Activated naive CD8-positive, alpha-beta T cell treated with anti-CD3 and anti-CD28 coated beads, Interleukin-2, amount 10 ng/mL, durations not matched to agents 7 days and 5 days (primary cell): ENCODE measurements at places on chromosomes 1 and 21.

DNA sequence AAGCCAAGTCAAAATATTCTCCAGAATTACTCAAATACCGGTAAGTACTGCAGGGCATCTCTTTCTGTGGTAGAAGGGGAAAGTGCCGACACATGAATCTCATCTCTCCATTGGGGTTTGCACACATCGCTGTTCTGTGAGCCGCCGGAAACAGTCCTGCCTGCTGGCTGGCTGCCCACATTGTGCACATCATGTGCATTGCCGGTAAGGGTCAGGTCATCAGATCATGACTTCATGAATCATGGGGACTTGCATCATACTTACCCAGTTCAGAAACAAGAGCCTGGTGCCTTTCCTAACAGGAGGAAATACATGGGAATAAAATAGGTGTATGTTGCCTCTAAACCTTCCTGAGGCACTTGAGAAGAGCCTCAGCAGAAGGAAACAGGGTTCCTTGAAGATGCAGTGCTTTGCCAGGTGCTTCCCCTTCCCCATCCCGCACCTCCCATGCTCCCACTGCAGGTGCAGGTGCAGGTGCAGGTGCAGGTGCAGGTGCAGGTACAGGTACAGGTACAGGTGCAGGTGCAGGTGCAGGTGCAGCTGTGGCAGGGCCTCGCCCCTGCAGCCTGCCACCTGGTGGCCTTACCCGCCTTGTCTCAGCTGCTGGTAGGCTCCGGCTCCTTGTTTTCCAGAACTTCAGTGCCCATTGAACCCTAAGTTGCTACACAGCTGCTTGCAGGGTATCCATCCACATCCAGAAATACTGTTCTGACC is 26.5 kb downstream of the GPR137B start:
- no peak for DNase-seq

DNA sequence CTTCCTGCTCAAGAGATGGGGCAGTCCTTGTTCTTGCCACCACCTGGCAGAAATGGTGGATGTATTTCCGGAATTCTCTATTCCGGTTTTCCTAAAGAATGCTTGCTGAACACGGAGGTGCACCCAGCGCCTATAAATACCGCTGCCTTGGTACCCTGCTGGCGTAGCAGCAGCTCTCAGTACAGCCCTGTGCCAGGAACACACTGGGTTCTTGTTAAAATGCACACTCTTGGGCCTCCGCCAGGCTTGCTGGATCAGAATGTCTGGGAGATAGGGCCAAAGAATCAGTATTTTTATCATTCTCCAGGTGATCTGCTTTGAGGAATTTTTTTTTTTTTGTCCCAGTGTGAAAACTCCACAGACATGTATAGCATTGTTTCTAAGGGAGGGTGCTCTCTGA is 54.2 kb downstream of the IGSF5 start:
- no peak for DNase-seq

DNA sequence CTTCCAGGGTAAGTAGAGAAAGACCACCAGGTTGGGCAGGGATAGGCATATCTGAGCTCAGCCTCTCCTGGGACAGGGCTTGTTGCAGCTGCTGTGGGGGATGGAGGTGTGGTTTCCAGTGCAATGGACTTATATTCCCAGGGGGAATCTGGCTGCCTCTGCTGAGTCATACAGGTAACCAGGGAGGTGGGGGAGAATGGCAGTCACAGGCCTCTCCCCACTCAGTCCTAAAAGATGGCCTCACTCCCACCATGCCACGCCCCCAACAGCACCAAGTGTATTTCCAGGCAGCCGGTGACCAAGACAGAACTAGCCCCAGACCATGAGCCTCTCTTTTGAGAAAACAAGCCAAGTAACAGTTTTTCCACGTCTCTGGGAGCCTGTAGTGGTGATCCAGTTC is 1240.7 kb downstream of the BRINP3 start:
- DNase-seq, result no peak

DNA sequence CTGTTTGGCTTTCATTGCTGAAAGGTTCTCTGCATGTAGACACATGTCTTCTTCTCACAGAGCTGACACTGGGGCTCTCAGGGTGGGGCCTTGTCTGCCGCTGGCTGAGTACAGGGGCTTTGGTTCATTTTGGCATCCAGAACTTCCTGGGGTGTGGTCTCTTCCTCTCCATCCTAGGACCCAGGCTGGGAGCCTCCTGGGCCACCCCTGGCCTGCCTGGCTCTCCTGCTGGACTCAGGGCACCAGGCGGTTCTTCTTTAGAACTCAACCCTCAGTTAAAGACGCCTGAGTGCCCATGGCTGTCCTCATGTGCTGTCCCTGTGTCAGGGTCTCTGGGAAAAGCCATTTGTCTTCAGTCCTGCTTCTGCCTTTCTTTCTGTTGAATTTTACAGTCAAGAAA is 5.5 kb upstream of the KRTAP10-5 start:
- DNase-seq, result no peak

DNA sequence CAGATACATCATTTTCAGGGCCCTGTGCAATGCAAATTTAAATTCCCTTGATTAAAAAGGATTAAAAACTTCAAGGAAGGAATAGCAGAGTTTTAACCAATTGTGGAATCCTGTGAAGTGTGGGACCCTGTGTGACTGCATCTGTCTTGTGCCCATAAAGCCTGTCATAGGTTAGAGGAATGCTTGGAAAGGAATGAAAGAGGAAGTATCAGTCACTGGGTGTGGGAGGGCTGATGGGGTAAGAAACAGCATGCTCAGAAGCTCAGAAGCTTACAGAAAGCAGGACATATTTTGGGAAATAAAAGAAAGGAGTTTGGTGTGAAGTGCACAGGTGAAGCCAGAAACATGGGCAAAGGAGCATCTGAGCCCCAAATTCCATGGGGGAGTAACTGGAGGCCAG is 150.8 kb upstream of the ETV3 start:
- no peak for DNase-seq

- DNase-seq, result no peak
Measured at GRCh38 chr1:230568008-230568407, 74.3 kb upstream of the COG2 start.

- no peak for DNase-seq
Measured at GRCh38 chr21:29235714-29236197, 63.0 kb upstream of the BACH1 start.

DNA sequence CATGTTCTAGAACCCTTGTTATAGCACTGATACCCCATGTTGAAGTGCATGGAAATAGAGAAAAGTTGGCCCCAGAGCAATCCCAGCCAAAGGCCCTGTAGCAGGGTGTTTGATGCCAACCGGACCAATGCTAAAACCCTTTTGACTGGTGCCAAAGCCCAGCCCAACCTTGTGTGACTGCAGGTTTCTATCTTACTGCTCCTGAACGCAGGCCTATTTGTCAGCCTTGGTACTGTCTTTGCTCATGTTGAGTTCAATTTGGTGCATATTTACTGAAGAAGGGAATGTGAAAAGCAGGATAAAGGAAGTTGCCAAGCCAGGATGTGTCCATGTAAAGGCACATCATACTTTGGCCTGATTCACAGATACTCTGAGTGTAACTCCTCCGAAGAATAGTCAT is 51.7 kb upstream of the NFASC start:
- no peak for DNase-seq

DNA sequence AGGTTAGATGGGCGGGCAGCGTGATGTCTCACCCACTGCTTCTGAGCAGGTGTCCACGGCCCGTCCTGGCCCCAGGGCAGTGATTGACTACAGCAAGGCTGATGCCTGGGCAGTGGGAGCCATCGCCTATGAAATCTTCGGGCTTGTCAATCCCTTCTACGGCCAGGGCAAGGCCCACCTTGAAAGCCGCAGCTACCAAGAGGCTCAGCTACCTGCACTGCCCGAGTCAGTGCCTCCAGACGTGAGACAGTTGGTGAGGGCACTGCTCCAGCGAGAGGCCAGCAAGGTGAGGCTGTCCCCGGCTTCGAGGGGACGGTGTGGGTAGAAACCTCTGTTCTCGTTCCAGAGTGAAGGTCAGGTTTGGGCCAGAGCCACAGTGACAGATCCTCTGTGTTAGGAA is 12.2 kb downstream of the DDOST start:
- no peak for DNase-seq

GRCh38 chr1:54404939-54405897 is 976 bp downstream of the SSBP3 start:
- DNase-seq, result peak; percentile 56

DNA sequence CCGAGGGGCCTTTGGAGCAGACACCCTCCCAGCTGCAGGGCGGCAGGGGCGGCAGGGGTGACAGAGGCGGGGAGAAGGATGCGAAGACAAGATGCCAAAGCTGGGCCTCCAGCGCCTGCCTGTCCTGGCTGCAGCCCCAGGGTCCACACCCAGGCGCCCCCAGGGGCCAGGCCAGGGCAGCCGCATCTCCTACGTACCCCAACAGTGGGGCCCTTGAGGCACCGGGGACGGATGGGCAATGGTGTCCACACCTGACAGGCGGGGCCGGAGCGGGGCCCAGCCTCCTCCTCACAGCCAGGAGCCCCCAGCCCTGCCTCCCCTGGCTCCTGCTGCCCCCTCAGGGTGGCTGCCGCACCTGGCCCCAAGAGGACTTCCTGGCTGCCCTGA is 7.2 kb downstream of the B3GALT6 start:
- no peak for DNase-seq

DNA sequence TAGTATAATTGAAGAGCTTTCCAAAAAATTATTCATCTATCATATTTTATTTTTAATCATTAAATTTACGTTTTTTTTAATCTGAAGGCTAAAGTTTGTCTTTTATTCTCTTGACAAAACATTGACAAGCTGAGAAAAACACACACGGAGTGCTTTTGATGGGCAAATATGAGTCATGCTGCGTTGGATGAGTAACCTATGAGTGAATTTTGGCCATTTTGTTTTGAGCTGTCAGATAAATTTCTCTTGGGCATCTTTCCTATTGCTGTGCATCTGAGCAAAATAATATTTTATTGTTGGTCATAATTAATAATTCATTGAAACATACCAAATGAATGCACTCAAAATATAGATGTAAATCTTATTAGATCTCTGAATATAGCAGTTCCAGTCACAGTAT is 1144.1 kb upstream of the ADGRL2 start:
- no peak for DNase-seq

GRCh38 chr1:63042278-63042677 is 258.3 kb downstream of the ATG4C start:
- no peak for DNase-seq

- DNase-seq, result peak; percentile 82
Measured at GRCh38 chr1:32886004-32886827, at the start of gene HPCA. Gene HPCA (plus strand): TSS chr1:32886491. CDS start chr1:32888899, 2,408 bp downstream.

GRCh38 chr1:99503276-99503747 is 142.6 kb upstream of the PALMD start:
- no peak for DNase-seq

GRCh38 chr21:34892209-34892608 is 156.9 kb downstream of the RUNX1 start:
- DNase-seq, result no peak

DNA sequence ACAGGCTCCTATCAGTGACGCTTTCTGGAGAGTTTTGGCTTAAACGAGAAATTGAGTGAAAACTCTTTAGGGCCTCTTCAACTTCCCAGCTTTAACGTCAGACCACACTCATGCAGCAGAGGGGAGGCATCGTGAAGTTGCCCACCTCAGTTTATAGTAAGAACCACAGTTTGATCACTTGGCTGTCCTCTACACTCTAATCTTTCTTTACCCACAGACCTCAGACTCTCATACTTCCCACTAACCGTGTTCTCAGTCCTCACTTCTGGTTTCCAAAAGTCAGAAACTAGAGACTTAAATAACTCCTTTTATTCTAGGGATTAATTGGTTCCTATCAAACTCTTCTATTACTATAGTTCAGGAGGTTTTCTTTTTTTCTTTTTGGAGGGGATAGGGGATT is 302.2 kb downstream of the NTNG1 start:
- DNase-seq, result no peak

DNA sequence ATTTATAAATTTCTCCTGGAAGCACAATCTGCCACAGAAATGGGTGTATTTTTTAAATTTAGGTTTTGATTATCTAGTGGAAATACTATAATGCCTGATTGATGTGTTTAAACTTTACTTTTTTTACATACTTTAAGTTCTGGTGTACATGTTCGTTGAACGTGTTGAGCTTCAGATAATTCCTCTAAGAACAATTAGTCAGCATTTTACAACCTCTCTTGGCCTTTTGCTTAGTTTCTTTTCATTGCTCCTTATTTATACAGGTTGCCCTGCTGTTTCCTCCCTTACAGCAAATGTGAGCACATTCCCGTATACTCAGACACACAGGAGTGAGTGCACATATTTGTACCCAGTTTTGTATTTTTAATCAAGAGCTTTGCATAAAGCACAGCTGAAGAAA is 1038.9 kb downstream of the BRINP3 start:
- DNase-seq, result no peak

- no peak for DNase-seq
Measured at GRCh38 chr1:70117046-70117445, 88.3 kb downstream of the LRRC40 start.

- no peak for DNase-seq
Measured at GRCh38 chr1:162404550-162405160, 7.3 kb downstream of the SH2D1B start.

DNA sequence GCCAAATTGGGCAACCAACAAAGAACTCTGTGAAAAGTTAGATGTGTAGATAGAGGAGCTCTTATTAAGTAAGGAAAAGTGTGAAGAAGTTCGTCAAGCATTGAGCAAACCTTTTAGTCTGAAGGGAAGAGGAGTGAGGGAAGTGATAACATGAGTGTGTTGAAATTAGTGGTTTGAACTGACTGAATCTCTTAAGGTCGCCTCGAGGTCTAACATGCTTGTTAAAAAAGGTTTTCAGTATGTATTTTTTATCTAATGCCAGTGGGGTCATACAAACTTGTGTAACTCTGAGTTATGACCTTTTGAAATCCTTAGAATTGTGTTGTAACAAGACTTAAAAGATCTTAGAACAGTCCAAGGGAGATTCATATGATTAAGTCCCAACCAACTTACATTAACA is 34.1 kb downstream of the SOAT1 start:
- no peak for DNase-seq

- peak; percentile 67 for DNase-seq
Measured at GRCh38 chr21:42145569-42146272, 73.2 kb upstream of the ABCG1 start.

DNA sequence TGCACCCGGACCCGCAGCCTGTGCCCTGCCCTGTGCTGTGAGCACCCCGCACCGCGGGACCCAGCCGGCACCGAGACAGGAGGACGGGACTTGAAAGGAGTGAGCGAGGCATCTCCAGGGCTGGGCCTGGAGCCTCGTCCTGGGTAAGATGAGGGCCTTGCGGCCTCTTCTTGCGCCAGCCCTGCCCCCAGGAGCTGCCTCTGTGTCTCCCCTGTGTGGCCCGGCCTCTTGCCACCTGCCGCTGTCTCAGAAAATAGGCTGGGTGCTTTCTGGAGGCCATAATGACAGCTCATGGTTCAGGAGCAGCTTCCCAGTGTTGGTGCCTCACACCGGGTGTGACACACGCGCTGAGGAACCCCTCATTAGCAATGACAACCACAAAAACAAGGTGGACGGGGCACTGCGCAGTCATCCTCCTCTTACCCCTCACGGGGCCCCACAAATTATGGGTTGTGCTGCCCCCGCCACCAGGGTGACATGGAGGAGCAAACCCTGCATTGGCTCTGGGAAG is 161.5 kb upstream of the C1orf174 start:
- DNase-seq, result no peak

DNA sequence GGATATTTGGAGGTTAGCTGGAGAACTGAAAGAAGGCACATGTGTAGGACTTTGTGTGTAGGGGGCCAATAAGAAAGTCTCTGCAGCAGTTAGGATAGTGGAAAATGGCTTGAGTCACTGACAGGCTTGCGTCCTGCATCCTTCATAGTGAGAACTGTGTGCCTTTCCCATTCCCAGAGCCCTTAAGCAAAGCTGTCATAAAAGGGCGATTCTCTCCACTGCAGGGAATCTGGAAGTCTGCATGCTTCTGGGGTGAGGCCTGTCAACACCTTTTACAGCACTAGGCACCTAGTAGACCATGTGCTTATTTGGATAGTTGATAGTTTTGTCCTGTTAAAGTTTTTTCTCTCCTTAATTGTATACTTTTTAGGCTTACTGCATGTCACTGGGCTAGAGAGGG is 39.4 kb upstream of the MACF1 start:
- DNase-seq, result no peak
